ENCODE measurements at places on chromosomes 16 and 17. TPM values are rescaled to one million over a fixed set of nuclear protein-coding genes. Genes with fewer than 3 reads are reported as not detected.

GRCh38 chr16:1439058-1439698, 5.2 kb downstream of the CCDC154 start:
- H3K36me3 ChIP-seq, result peaks cover 5% of the 10 kb centered on the region
- no peaks in the 10 kb centered on the region for H3K4me1 ChIP-seq
- H3K27me3 ChIP-seq, result no peaks in the 10 kb centered on the region
- no peak overlapping the region for H3K4me3 ChIP-seq

The ADAM11 gene
- 0.78 TPM for total RNA-seq

GRCh38 chr17:29617125-29617480, 5.6 kb downstream of the CORO6 start:
- H3K4me3 ChIP-seq, result peak overlapping the region; percentile 45
- peaks cover 95% of the 10 kb centered on the region for H3K4me1 ChIP-seq
- no peak for DNase-seq
- no peaks in the 10 kb centered on the region for H3K36me3 ChIP-seq
- no peak overlapping the region for H3K27ac ChIP-seq
- H3K27me3 ChIP-seq, result no peaks in the 10 kb centered on the region

- no peaks in the 10 kb centered on the region for H3K36me3 ChIP-seq
- DNase-seq, result no peak
- H3K27ac ChIP-seq, result no peak overlapping the region
- no peaks in the 10 kb centered on the region for H3K27me3 ChIP-seq
Observed at GRCh38 chr16:78811247-78811646, 711.8 kb downstream of the WWOX start.

The RNF227 gene
- total RNA-seq, result 6.3 TPM

DNA sequence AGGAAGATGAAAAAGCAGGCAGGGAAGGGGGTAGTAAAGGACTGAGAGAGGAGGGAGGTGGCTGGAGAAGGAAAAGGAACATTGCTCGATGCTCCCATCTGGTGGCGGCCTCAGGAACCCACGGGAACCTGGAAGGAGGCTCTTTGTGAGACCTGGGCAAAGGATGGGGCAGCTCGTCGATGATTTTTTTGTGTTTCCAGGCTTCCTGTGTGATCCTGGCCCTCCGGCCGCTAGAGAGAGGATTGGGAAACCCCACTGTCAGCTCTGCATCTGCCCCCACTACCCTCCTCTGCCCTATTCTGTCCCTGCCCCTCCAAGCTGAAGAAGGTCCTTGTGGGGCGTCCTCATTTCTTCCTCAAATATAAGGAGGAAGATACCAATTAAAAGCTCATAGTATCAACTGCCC, 6.6 kb downstream of the WFIKKN2 start:
- no peaks in the 10 kb centered on the region for H3K36me3 ChIP-seq
- no peak for DNase-seq
- no peak overlapping the region for H3K4me3 ChIP-seq
- H3K27me3 ChIP-seq, result no peaks in the 10 kb centered on the region
- H3K4me1 ChIP-seq, result peaks cover 8% of the 10 kb centered on the region

DNA sequence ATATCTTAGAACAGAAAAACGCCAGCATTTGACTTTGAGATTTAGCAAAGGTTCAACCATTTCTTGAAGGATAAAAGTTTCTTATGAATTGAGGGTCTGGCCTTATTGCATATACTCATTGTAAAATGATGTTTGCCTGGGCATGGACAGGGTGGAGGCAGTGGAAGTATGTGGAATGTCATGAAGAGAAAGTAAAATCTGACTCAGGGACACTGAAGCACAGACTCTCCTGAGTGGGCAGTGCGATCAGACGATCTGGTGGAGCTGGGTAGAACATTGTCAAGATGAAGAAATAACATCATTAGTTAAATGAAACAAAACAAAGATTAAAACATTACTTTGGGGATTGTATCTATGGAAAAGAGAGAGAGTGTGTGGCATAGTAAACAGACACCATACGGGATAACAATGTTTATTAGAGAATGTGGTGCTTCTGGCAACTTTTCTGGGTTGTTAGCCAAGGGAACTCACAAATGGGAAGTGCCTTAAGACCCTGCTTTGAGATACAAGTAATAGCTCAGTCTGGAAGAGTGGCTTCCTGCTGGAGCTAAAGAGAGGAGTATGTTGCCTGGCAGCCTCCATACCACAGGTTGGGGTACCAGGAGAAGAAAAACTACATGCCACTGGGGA, 4.4 kb downstream of the MAP3K3 start:
- no peak overlapping the region for H3K4me3 ChIP-seq
- H3K27me3 ChIP-seq, result no peaks in the 10 kb centered on the region
- no peak overlapping the region for H3K27ac ChIP-seq
- H3K36me3 ChIP-seq, result no peaks in the 10 kb centered on the region
- H3K4me1 ChIP-seq, result peaks cover 72% of the 10 kb centered on the region

DNA sequence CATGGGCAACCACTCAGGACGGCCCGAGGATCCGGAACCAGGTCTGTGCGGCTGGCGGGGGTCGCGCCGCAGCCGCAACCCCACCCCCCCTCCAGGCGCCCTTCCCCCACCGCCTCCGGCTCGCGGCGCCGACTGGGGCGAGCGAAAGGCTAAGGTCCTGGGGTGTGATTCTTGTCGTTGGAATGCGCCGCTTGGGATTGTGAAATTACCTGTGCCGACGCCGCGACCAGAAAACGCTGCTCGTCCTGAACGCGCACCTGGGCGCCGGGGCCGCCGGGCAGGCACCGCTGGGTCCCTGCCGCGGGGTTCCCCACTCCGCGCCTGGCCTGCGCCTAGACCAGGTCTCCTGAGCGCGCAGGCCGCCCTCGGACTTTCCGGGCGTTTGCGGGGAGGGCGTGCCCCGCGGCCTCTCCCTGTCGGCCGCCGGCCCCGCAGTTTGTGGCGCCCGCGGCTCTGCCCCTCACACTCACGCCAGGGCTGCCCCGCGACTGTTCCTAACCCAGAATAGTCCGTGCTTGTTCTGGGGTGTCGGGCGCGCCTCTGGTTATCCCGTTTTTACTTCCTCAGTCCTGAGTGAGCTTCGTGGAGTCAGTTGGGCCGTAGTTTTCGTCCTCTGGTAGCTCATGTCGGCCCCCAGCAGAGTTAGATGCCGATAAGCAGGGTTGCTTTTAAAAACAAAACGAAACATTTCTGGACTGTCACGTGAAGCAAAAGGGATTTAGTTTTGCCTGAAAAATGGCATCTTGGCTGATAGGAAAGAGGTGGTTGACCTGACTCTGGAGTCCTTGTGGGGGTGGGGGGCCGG, 147.2 kb downstream of the SPECC1 start:
- peak overlapping the region; percentile 2 for H3K27ac ChIP-seq
- DNase-seq, result no peak
- H3K4me3 ChIP-seq, result peak overlapping the region; percentile 84
- H3K36me3 ChIP-seq, result no peaks in the 10 kb centered on the region

DNA sequence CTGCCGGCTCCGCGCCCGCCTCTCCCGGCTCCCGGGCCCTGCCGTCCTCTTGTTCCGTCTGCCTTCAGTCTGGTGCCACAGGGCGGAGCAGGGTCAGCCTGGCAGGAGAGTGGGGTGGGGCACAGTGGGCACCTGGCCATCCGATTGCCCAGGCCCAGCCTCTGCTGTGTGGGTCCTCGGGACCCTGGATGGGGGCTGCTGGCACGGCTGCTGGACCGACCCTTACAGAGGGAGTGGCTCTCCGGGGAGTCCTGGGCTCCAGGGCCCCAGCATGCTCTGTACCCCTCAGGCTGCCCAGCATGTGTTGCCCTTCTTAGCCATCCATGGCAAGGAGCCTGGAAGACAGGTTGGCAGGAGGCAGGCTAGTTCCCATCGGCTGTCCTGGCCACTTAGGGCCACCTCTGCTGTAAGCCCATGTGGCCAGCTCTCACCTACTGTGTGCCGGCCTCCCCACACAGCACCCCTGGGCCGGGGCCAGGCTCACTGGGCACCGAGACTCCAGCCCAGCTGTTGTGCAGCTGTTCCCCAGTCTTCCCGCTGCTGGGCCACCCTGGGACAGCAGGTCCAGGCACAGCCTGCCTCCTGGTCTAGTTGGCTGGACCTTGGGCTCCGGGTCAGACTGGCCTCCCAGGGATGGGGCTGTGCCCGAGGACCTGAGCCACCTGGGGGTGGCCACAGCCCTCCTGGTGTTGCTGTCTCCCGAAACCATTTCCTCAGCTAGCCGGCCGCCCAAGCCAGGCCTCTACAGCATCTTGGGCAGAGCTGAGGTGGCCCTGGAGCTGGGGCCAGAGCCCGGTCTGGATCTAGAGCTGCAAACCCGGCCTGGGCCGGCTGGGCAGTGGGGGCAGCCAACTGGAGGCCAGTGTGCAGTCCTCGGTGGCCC, 24.9 kb downstream of the BAHCC1 start:
- peak overlapping the region; percentile 45 for H3K4me3 ChIP-seq
- no peaks in the 10 kb centered on the region for H3K36me3 ChIP-seq
- peaks cover 83% of the 10 kb centered on the region for H3K4me1 ChIP-seq
- peak overlapping the region; percentile 96 for H3K27ac ChIP-seq
- H3K27me3 ChIP-seq, result no peaks in the 10 kb centered on the region

All from esophagus muscularis mucosa (tissue), 4 donors.